ENCODE measurements at places on chromosomes 5 and 9. TPM values are rescaled to one million over a fixed set of nuclear protein-coding genes. Genes with fewer than 3 reads are reported as not detected.

- DNase-seq: no peak
Measured at GRCh38 chr5:95864456-95864855, 41.9 kb upstream of the GLRX start.

DNA sequence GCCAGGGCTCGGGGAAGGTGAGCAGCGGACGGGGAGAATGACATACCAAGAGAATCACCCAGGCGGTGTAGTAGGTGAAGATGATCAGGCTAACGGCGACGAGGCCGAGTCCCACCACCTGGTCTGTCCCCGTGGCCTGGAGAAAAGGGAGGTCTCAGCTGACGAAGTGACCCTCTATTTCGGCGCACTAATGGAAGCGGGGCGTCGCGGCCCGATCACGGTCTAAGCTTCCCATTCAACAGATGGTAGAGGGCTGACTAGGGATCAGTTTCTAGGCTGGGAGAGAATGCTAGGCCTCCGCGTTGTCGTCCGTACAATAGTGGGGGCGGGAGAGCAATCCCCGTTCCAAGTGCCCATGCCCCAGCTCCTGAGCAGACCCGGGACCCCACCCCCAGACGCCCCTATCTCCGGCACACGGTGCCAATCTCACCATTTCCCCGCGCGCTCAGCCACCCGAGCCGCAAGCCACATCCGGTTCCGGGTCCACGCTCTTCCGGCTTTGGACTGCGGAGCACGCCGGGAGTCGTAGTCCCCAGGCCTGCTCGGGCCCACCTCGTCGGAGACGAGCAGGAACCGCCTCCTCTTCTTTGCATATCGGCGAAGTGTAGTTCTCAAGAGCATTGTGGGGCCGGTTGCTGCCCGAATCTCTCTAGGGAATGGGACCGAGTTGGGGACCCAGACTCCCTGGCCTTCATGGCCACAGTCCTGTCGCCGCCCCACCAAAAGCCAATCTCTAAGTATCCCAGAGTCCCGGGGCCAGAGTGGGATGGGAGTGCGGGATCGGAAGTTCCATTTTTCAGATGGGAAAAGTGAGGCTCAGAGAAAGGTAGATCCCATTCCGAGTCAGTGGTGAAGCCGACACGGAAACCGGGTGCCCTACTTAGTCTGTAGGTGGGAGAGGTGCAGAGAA, at the start of gene DPM2:
Gene DPM2 (minus strand): TSS at position 467 of the 910 bp plus-strand sequence. CDS start 34 bp downstream, at position 433.
- DNase-seq: peak; percentile 95

DNA sequence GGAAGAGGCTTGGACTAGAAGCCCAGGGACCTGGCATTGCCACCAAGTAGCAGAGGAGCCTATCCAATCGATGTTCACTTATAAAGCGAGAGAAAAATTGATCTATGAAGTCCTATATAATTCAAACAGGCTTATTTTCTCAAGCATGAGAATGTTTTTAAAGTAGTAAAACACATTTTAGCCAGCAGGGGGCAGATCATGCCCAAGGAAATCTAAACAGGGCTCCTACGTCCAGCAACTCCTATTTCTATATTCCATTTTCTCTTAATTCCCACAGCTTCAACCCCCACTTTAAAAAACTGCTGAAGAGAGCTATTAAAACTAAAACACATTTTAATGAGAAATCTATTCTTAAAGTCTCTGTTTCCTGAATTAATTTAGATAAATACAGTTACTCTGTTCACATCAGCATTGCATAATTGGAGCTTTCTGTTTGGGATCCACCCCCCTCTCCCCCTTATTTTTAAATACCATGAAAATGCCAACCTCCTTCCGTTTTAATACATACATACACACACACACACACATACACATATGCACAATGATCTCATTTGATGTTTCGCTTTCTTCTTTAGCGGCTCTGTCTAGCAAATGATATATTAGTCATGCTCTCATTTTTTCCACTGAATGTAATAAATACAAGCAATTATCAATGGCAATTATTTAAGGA, 144.9 kb downstream of the MYO10 start:
- DNase-seq: no peak

GRCh38 chr9:135588886-135589595, 27.5 kb downstream of the PAEP start:
- DNase-seq: no peak

GRCh38 chr5:80198399-80198798, 57.4 kb downstream of the SERINC5 start:
- no peak for DNase-seq

Gene BASP1
- 6.2 TPM for total RNA-seq
